NB4 (cell line): ENCODE measurements at places on chromosomes 7 and 10.
A peak's percentile ranks its signal among the peaks of the same experiment; 100 is the strongest.

DNA sequence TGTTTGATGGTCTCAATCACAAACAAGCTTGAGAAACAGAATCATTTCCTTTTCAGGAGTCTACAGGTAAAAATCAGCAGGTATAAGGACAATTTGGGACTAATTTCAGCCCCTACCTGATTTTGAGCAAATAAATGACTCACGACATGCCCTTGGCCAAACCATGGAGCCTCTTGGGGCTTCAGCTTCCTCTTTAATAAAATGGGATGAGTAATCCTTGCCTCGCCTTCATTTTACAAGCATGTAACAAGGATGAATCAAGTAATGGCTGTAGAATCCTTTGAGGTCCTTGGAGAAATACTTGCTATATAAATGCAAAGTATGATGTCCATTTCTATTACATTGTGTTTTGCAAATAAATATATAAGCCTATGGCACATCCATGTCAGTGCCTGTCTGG lies 212.8 kb upstream of the PODXL start:
- peak; percentile 55 for DNase-seq

DNA sequence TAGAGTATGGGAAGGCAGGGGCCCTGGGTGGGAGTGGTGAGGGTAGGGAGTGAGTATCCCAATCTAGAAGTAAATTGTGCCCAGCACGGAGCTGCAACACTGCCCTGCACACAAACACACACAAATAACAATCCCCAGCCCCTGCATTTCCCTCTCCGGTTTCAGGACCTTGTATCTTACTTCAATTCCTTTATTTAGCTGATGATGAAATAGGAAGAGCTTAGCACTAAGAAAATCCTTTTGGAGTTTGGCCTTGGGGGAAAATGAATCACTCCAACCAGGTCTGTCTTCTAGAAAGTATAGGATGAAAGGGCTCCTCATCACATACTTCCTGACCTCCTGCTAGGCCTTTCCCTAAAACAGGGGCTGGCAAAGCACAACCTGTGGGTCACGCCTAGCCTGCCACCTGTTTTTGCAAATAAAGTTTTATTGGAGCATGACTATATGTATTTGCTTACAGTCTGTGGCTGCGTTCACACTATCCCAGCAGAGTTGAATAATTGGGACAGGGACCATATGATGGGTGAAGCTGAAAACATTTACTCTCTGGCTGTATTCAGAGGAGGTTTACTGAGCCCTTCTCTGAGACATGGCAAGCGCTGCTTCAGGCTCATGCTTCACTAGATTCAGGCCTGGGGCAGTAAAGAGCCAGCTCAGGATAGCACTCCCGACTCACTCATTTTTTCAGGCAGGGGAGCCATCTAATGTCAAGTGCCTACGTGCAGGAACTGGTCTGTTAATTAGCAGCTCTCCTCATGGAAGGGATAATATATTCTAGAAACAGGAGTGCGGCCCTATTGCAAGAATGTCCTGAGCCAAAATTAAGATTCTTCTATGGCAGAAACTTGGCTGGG lies 111.0 kb downstream of the EGFR start:
- DNase-seq, result no peak

- peak; percentile 65 for DNase-seq
These were observed 28.2 kb downstream of the SKIDA1 start for GRCh38 chr10:21497177-21497807.

GRCh38 chr7:136074843-136075242 lies 97.7 kb upstream of the MTPN start:
- no peak for DNase-seq

DNA sequence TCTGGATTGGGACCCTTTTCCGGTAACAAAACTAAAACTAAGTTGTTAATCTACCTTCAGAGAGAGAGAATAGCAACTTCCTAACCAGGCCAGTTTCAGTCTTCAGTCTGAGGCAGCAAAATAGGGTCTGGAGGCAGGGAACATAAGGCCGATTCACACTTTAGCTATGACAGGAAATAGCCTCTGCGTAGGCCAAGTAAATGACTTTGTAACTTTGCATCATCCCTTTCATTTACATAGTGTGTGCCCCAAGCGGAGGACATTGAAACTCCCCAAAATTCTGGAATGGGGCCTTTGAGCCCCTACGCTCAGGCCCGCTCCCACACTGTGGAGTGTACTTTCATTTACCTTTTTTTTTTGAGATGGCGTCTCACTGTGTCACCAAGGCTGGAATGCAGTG lies 1.7 kb upstream of the UPP1 start:
- peak; percentile 65 for DNase-seq
